ENCODE measurements at places on chromosomes 12 and 14.

DNA sequence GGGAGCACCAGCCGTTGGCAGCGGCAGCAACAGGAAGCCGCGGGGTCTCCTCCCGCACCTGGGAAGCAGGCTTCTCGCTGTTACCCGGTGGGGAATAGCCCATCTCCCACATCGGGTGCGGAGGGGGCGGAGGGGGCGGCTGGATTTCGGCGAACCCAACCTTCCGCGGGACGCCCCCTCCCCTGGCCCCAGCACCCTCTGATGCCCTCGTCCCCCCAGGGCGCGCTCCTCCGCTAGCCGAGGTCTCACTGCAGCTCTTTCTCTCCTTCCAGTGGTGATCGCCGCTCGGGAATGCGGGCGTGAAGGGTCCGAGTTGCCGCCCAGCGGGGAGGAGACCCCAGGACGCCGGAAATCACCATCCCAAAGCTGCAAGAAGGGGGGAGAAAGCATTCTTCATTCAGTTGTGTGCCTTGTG, 303 bp downstream of the SAMD4A start:
- DNase-seq: no peak

- DNase-seq: no peak
These were observed 512 bp downstream of the POU6F1 start for GRCh38 chr12:51217133-51217967.

DNA sequence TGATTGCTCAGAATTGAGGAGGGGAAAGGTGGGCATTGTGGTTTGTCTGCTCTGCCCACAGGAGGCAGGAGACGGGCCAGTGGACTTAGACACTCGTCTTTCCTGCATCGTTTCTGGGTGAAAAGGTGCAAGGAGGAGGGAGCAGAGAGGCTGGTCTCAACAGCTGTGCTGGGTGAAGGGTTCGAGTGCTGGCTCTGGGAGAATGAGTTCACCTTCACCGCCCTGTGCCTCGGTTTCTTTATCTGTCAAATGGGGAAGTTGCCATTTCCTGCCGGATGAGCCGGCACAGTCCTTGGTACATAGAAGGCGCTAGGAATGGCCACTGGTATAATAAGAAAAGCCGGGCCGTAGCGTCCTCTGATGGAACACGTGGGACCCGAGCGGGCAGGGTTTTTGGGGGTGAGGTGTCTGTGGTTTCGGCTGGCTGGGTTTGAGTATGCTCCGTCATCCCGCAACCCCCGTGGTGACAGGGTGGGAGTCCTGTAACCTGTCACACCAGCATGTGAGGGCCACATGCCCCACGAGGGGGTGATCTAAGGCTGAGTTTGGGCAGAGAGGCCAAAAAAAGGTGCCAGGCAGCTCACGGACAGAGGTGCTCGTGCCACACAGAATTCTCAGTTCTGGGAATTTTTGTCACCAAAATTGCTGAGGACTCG, 7.3 kb downstream of the BCL7A start:
- DNase-seq: no peak

DNA sequence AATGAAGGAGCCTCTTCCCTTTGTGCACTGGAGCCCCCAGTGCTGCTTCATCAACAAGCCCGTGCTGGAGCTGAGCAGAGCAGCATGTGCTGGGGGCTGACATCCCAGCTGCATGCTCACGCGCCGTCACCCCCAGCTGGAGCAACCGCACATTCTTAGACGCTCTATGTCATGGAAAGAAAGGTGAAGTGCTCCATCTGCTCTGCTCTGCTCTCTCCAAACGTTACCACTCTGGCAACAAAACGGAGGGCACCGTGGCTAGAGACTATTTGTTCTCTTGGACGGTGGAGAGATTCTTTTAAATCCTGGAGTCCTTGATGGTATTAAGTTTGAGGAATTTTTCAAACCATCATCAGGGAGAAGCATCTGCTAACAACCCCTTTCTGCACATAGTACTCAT, 208.4 kb downstream of the C12orf75 start:
- DNase-seq: no peak

GRCh38 chr12:76113800-76114757, 29.6 kb upstream of the NAP1L1 start:
- no peak for DNase-seq

DNA sequence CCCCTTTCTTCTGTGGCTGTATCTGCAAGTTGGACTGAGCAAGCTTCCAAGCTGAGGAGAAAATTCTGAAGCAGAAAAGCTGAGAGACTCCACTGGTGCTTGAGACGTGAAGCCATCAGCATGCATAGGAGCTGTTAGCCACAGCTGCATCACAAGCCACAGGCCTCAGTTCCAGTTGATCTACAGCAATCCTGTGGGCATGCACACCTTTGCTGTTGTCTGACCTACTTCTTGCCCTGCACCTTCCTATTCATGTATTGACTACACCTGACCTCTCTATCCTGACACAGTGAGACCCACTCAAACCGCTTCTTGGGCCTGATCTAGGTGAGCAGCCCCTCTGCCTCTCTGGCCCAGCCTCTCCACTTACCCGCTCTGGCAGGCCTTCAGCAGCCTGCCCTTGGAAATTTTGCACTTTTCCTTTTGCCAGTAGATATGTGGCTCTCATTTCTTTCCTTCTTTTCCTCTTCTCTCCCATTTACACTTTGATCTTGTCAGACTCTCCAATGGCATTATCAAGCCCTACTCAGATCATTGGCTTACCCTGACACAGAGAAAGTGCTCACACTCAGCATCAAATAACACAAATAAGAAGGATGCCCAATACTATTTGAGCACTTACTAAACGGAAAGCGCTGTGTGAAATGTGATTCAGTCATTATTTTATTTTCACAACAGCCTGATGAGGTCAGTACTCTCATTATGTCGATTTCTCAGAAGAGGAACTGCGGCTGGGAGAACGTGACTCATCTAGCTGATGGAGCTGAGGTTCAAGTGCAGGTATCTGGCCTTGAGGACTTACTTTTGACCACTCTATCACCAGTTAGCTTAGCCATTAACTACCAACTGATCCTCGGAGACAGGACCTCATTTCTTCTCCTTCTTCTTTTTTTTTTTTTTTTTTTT, 21.9 kb upstream of the PTGR2 start:
- DNase-seq: peak; percentile 91

- no peak for DNase-seq
These were observed 65.8 kb downstream of the C14orf39 start for GRCh38 chr14:60420050-60420449.

DNA sequence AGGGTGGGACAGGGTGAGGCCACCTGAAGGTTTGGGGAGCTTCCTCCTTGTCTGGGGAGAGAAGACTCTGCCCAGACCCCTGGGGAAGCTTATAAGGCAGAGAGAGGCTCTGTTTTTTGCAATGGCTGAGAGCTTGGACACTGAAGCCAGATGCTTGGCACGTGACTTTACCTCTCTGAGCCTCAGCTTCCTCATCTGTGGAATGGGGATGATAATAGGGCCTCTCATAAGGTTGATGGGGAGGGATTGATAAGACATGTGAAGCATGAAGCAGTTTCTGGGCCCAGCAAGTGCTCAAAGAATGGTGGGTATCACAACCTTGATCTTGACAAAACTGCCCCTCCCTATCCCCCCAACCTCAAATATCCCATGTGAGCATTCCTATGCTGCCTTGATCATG, 195.4 kb upstream of the LHX5 start:
- DNase-seq: no peak

DNA sequence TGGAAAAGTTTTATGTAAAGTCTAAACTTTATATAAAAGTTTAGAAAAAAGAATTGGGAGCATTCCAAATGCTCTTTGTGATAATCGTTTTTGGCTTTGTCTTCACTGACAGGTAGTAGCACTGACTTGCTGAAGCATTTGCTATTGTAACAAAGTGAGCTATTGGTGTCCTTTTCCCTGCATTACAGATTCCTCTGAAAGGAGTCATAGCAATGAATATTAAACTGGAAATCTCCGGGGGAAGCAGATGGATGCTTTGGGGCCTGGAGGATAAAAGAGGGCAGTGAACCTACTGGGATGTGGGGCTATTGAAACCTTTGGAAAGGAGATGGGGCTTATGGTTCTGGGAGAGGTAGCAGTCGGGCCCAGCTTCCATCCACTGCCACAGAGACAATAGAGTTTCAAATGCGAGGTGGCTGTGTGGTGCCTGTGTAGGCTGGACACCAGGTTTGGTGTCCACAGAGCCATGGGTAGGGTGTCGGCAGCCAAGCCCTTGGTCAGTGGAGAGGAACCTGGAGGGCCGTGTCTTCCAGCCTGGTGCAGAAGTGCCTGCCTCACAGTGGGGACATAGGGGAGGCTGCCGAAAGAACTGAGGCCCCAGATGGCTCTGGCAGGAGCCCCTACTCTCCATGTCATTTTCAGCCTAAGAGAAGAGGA, 10.1 kb downstream of the GSG1 start:
- DNase-seq: no peak

DNA sequence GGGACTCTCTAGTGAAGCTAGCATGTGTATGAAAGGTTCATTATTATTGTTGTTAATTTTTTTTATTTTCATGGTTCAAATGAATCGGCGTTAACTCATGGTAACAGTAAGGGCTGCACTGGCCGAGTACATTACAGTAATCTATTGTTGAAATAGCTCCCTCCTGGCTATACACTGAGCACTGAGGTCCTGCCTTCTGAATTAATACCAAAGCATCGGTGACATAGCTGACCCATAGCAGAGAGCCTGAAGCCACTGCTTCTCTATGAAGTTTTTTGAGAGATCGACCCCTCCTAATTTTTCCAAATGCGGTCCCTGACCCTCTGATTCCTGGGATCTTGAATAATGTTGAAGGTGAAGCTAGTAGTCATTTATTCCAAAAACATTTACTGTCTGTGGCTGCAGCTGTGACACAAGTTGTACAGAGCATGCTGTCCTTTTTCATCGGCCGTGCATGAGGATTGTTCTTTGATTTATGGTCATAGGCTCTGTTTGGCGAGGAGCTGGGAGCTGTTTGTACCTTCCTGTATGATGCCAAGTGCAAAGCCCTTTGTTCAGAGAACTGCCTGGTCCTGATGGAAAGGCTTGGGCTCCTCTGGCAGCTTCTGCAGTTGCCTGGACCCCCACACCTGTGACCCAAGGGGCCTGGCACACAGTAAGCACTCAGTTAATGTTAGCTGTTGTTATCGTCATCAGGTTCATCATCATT, 486.5 kb downstream of the EGLN3 start:
- no peak for DNase-seq

- DNase-seq: peak; percentile 95
These were observed 1.2 kb downstream of the DNAAF2 start for GRCh38 chr14:49633640-49634546.

- no peak for DNase-seq
These were observed 364.3 kb downstream of the TMEM121 start for GRCh38 chr14:105890474-105891220.

DNA sequence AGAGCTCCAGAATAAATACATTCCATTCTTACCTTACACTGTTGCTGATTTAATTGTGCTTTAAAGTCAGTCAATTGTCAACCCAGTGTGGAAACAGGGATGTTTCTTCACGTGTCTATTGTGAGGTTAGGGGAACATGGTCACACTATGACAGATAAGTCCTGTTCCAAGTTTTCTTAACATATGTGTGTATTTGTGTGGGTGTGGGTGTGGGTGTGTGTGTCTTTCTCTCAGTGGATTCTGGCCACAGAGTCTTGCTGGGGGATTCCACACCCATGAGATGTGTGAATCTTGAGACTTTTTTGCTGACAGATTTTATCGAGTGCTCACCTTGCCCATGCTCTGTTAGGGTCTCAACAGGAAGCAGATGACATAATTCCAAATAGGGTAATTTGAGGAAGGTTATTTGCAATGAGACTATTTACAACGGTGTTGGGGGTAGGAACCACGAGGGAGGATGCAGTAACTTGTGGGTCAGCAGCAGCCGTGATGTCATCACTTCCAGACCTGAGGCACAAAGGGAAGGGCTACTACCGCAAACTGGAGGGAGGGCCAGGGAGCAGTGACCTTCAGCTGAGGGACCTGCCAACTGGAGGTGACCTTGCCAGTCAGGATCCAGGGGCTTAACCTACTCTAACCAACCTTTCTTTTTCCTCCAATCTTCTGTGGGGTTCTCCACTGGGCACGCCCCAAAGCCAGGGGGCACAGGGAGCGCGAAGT, 1.9 kb upstream of the VRK1 start:
- peak; percentile 28 for DNase-seq

DNA sequence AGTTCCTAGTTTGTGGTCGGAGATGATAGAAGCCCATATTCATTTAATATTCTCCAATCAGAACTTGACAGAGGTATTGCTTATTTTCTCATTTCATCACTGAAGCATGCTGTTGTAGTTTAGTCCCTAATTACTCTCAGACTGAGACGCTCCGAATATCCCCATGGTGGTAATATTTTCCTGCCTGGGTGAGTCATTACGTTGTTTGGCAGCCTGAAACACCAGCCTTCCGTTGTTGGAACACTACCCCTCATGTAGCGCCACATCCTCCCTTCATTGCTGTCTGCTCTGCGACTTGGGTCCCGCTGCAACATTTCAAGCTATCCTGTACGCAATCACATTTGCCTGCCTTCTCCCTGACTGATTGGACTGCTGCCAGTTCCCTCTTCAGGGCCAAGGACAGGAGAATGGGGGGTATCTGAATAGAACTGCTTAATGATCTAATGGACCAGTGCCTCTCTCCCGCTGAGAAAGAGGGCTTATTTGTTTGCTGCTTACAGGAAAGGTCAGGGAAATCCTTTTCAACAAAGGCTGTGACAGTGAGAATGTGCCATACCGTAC, 369.1 kb downstream of the NPAS3 start:
- no peak for DNase-seq

- no peak for DNase-seq
These were observed 14.4 kb downstream of the PAPLN start for GRCh38 chr14:73251516-73252215.

DNA sequence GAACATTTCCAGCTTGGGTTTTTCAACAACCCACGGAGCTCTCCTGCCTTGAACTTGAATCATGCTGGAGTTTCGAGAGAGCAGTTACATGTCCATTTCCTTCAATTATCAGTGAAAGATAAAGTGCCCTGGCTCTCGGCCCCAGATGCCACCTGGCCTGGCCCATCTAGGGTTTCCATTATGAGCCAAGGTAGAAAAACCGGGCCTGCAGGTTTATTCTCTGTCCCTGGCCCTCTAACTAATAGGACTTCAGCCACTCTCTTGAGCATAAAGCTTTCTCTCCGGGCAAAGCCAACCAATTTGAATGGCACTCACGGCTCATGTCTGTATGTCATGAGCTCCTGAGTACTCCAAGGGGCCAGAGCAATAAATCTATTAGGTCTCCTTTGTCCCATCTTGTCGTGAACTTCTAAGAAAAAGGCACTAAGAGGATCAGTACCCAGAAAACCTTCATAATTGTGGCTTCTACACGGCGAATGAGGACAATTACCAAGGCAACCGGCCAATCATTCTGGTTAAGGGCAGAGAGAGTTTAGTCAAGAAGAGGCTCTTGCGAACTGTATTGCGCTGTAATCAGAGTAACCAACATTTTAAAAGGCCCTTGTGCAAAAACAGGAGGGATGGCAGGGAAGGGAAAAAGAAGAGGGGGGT, 392.3 kb downstream of the MED13L start:
- DNase-seq: no peak
